Stimulated activated CD8-positive, alpha-beta memory T cell treated with anti-CD3 and anti-CD28 coated beads, Interleukin-7, amount 100 ng/mL, for 24 hours (primary cell): ENCODE measurements at places on chromosomes 5 and 9.

- no peak for DNase-seq
Measured at GRCh38 chr9:113528088-113528487, 64.6 kb downstream of the RGS3 start.

DNA sequence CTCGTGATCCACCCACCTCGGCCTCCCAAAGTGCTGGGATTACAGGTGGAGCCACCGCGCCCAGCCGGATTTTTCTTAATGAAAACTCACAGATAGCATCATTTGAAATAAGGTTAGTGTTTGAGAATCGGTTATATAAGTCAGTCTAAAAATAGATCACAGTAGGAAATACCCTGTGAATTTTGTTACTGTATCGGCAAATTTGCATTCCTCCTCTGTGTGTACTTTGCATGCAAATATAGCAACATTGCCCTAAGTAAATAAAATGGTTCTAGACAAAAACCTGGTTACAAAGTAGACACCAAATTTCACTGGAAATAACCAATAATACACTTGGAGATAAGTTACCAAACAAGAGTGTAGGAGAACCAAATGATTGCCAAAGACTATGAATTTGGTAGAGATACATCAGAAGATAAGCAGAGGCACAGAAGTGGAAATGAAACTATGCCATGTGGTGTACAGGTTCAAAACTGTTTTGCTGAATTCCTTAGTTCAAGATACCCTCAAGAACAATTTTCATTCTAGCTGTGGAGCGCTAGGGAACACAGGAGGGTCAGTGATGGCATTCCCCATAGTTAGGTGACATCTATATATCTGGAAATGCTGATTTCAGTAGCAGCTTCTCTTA is 58.1 kb downstream of the ICE1 start:
- DNase-seq: no peak

DNA sequence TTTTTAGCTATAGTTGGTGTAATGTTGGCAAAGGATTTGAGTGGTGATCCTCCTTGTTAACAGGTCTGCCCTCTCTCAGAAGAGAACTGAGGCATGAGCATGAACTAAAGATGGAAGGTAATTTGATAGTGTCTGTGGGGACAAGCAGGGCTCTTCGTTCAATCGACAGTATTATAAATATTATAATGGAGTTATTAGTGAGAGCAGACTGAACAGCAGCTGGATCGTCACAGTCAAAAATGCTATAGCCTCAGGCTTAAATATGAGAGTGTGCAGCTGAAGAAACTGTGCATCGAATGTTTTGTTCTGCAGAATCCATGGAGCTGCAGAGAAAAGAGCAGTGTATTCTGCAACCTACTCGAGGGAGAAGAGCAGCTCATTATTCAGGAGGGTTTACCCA is 757.3 kb downstream of the DNAH5 start:
- DNase-seq: no peak

- no peak for DNase-seq
Measured at GRCh38 chr9:72315089-72315509, 49.9 kb downstream of the ZFAND5 start.

GRCh38 chr9:122090981-122091380 is 2.1 kb downstream of the TTLL11 start:
- DNase-seq: no peak
